ENCODE measurements at places on chromosomes 7 and 10. TPM values are rescaled to one million over a fixed set of nuclear protein-coding genes. Genes with fewer than 3 reads are reported as not detected.

The HOXA13 gene
- total RNA-seq = not detected

The ASZ1 gene
- total RNA-seq = not detected

The MYL10 gene
- not detected for total RNA-seq

The SLC12A9 gene
- 43.6 TPM for total RNA-seq

The CYP26C1 gene
- total RNA-seq = 0.27 TPM

The TMEM120A gene
- total RNA-seq = 42.7 TPM

GRCh38 chr10:25999295-25999981 lies 65.4 kb downstream of the MYO3A start:
- DNase-seq = no peak

- DNase-seq = no peak
These were observed 238.7 kb downstream of the THSD7A start for GRCh38 chr7:11593322-11593721.
